Thyroid gland (tissue), 4 donors: ENCODE measurements at places on chromosomes 3 and 15.

GRCh38 chr3:184380185-184380626, 352 bp downstream of the CHRD start:
- DNase-seq, result peak; percentile 43

- no peak for DNase-seq
Observed at GRCh38 chr3:99498550-99499234, 139.7 kb upstream of the COL8A1 start.

GRCh38 chr15:79190093-79190492, 92.4 kb upstream of the ANKRD34C start:
- DNase-seq, result no peak

DNA sequence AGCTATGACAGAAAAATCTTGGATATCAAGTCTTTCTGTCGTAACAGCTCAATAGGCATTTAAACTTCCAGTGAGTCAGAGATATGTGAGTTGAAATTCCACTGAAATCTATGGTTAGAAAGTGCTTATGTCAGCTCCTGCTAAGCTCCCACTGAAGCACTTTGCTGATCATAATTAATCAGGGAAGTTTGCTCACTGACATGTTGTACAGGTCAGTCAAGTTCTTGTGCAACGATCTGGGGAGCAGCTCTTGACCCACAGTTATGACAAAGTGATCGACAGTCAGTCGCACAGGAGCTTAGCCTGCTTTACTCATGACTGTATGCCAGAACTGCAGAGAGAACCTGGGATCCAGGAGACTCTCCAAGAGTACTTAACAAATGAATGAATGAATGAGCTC, 453.5 kb downstream of the SOX2 start:
- peak; percentile 46 for DNase-seq

DNA sequence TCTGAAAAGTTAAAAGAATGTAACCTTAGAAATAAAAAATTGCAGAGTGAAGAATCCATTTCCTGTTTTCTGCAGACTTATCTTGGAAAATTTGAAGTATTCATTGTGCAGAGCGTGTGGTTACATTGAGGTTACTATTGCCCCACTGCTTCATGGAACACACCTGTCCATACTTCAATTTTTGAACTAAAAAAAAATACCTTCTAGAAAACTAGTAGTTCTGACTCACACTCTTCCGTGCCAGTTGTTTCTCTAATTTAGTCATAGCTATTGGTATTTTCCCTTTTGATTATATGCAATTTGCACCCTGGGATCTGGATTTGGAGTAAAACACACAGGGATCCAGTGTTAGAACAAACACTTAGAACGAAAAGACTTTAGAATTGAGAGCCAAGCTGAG, 111.8 kb upstream of the LYSMD4 start:
- no peak for DNase-seq

GRCh38 chr3:170811928-170812591, 57.9 kb downstream of the RPL22L1 start:
- DNase-seq, result peak; percentile 68

DNA sequence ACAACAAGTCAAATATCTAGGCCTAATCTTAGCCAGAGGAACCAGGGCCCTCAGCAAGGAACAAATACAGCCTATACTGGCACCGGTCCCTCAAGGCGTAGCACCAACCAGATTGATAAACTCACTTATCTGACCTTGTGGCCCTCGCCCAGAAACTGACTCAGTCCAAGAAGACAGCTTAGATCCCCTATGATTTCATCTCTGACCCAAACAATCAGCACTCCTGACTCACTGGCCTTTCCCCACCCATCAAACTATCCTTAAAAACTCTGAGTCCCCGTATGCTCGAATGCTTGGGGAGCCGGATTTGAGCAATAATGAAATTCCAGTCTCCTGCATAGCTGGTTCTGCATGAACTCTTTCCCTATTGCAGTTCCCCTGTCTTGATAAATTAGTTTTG, 1.6 kb upstream of the SORD start:
- peak; percentile 21 for DNase-seq

DNA sequence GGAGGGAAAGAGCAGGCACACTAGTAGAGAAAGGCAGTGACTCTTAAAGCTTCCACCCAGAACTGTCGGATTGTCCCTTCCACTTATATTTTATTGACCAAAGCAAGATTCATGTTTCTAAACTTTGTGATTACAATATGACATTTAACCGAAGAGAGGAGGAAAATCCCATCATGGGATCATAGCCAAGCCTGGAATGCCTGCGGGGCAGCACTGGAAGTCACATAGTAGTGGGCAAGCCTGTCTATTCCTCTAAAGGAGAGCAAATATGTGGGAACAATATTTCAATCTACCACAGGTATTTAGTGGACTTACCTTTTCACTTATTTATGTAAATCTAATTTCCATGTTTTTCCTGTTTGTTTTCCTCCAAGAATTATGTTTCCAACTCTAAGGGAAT, 3.8 kb upstream of the TMOD3 start:
- no peak for DNase-seq

- peak; percentile 79 for DNase-seq
Observed at GRCh38 chr3:38029400-38030125, at the start of gene PLCD1. TSS of gene PLCD1 (minus strand) at chr3:38029642. CDS start at chr3:38029539, 103 bp downstream.

GRCh38 chr15:40233727-40234577, 4.9 kb upstream of the PAK6 start:
- DNase-seq, result no peak

DNA sequence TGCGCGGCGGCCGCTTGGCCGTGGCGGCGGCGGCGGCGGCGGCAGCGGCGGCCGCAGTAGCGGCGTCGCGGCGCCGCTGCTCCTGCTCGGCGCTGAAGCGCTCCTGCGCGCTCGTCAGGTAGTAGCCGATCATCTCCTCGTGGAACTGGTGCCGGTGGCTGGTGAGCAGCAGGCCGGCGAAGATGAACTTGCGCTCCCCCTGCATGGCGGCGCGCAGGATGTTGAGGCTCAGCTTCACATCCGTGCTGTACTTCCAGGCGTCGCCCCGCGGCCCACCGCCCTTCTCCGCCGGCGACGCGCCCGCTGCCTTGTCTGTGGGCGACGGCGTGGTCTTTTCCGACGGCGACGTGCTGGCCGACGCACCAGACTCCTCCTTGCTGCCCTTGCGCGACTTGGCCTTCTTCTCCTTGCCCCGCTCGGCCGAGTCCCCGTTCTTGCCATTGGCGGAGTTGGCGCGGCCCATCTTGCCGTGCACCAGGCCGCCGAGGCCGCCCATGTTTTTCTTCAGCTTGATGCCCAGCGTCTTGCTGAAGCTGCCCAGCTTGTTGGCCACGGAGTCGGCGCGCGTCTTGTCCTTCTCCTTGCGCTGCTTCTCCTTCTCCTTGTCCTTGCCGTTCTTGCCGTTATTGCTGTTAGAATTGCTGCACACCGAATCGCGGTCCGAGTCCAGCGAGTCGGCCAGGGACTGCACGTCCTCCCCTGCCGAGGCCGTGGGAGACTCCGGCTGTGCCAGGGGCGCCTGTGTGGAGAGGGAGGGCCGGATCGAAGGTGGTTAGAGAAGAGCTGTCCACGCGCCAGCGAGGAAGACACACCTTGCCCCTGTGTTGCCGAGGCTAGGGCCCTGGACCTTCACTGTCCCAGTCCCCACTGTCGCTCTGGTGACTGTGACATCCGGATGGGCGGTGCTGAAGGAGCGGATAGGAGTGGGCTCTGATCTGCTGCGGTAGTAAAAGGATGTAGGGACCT, 157.6 kb downstream of the KLF13 start:
- no peak for DNase-seq

DNA sequence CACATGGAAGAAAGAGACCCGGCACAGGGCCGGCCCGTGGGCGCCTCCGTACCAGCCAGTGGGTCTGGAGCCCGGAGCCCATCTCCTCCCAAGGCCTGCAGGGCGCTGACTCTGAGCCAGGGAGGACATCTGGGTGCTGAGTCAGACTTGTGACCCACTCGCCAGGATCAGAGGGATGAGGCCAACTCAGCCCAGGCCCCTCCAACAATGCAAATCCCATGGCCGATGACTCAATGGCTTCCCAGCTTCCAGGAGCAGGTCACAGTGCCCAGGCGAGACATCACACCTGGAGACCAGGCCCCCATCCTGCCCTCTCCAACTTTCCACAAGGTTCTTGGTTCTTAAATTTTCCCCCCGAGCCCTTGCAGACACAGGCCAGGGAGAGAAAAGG, 95.1 kb downstream of the LRIG1 start:
- no peak for DNase-seq

DNA sequence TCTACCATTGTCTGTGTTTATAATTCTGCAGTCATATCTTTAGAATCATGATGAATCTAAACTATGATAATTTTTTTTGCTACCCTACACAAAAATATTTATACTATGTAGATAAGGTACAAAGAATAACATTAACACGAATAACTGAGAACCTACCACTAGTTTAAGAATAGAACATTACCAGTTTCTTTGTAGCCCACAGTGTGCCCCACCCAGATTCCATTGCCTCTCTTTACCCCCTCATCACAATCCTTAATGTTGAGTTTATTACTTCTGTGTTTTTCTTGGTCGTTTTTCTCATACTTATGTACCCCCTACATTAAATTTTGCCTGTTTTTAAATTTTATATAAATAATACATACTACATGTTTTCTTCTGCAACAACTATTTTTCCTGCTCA, 140.5 kb downstream of the BBX start:
- DNase-seq, result no peak

DNA sequence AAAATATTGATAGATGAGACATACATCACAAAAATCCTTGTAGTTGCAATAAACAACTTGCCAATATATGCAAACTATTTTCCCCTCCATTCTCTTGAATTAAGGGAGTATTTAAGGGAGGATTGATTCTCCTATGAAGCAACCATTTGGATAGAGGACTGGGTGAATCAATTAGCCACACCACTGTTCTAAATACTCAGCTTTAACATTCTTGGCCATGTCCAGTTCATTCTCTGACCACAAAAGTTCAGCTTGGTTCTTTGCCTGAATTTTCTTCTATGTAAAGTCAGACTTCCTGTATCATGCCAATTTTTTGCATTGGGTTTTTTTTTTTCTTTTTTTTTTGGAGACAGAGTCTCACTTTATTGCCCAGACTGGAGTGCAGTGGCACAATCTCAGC, 15.8 kb upstream of the SEC11A start:
- no peak for DNase-seq

GRCh38 chr3:107208100-107208499, 169.1 kb upstream of the CCDC54 start:
- peak; percentile 16 for DNase-seq

- peak; percentile 57 for DNase-seq
Observed at GRCh38 chr15:100468285-100468684, 60.5 kb downstream of the CERS3 start.

- DNase-seq, result no peak
Observed at GRCh38 chr3:4543110-4543509, 50.0 kb downstream of the ITPR1 start.

DNA sequence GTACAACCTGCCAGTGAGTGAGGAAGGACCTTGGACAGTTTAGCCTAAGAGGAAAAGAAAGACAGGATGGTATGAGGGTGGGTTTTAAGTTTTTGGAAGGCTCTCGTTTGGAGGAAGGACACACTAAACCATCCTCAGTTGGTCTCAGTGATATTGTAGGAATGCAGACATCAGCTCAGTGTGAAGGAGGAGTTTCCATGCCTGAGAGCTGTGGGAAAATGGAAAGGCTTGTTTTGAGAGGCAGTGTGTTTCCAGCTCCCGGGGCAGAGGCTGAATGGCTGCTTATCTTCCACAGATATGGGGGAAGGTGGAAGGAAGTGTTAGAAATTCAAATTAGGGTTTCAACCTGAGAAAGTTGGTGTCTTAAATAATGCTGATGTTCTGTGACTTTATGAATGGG, 89.6 kb upstream of the MYZAP start:
- DNase-seq, result peak; percentile 37

GRCh38 chr15:29097971-29098370, 171.7 kb downstream of the NSMCE3 start:
- DNase-seq, result no peak

- no peak for DNase-seq
Observed at GRCh38 chr3:108071368-108071767, 19.5 kb downstream of the CD47 start.

DNA sequence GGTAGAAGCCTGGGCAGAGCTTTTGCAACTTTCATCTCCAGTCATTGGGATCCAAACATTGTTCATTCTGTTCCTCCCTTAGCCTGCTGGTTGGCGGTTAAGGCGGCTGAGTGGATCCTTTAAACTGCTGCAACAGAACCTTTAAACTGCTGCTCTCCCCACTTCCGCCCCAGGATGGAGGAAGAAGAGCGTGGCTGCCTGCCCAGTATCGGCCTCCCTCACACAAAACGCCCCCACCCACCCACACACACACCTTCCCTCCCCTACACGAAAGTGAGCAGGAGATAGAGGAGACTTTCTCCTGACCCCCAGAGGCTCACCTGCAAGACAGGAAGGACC, 460 bp upstream of the ZMAT3 start:
- peak; percentile 13 for DNase-seq

DNA sequence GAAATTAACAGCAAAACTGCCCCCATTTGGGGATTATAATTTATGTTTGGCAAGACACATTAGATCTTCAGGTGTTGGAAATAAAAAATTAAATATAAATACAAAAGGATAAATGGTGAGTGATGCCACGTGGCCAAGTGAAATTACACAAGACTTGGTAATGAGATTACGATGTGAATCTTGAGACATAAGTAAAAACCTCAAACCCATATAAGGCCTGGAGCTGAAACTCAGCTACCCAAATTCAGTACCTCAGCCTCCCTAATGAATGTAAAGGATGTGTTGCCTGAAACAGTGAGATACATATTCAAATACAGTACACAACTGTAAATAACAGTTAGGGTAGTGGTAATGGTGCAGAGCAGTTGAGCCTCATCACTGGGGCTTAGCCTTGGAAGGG, 1146.6 kb downstream of the OTOL1 start:
- DNase-seq, result no peak

GRCh38 chr3:10421996-10422395, 83.4 kb downstream of the ATP2B2 start:
- no peak for DNase-seq

DNA sequence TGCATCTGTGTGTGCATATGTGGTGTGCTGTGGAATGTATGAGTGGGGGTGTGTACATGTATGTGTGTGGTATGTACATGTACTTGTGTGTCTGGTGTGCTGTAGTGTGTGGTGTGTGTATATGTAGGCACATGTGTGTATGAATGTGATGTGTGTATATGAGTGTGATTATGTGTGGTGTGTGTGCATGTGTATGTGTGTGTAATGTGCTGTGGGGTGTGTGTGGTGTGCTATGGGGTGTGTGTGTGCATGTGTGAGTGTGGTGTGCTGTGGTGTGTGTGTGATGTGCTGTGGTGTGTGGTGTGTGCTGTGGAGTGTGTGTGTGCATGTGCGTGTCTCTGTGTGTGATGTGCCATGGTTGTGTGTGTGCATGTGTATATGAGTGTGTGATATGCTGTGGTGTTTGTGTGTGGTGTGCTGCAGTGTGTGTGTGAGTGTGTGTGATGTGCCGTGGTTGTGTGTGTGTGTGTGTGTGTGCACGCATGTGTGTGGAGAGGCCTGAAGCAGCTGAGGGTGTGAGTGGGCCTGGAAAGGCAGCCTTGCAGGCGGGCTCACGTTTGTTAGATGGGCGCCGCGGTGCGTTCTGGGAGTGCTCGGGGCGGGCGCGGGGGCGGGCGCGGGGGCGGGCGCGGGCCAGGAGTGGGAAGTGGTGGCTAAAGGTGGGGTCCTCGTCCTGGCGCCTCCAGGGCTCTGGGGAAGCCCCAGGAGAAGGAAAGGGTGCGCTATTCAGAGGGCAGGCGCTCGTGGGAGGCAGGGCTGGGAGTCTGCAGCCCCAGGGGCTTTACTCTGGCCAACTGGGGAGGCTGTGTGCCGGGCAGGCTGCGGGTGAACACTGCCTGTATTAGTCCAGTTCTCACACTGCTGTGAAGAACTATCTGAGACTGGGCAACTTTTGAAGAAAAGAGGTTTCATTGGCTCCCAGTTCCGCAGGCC, 116.9 kb downstream of the GABRG3 start:
- DNase-seq, result no peak
